Right ventricle myocardium superior (tissue), 1 donor: ENCODE measurements at places on chromosomes 2 and 18. TPM values are rescaled to one million over a fixed set of nuclear protein-coding genes. Genes with fewer than 3 reads are reported as not detected.
A peak's percentile ranks its signal among the peaks of the same experiment; 100 is the strongest.

Gene SERPINB3
- total RNA-seq = not detected

Gene EPAS1
- total RNA-seq = 200 TPM

Gene LRP1B
- 0.08 TPM for total RNA-seq

Gene SP9
- total RNA-seq = not detected

Gene CPLX4
- not detected for total RNA-seq

Gene BUB1
- 0.65 TPM for total RNA-seq

Gene GAREM2
- 1.3 TPM for total RNA-seq

Gene CLEC4F
- 0.08 TPM for total RNA-seq

Gene SOWAHC
- total RNA-seq = 2.7 TPM

Gene RGPD3
- 0.08 TPM for total RNA-seq

Gene FLACC1
- total RNA-seq = 8.3 TPM

DNA sequence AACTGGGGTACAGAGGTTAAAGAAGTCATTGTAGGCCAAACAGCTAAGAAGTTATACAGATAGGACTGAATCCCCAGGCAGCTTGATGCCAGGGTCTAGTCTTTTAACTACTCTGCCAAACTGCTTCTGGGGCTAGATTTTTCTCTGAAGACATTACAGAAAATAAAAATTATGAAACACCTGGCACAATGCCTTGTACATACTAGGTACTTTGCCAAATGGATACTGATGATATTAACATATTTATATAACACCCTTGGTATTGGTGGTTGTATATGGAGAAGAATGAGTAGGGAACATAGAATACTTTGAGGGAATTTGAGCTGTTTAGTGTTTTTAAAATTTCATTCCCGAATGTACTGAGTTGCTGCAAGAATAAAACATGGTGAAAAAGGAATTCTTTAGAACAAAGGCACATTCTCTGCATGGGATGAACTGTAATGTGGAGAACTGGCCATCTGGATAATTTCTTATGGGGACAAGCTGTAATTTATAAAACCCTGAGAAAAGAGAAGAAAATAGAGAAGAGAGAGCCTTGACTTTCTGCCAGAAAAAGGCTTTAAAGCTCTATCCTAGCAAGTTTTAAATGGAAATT is 210.9 kb upstream of the TMEM200C start:
- no peak for DNase-seq

DNA sequence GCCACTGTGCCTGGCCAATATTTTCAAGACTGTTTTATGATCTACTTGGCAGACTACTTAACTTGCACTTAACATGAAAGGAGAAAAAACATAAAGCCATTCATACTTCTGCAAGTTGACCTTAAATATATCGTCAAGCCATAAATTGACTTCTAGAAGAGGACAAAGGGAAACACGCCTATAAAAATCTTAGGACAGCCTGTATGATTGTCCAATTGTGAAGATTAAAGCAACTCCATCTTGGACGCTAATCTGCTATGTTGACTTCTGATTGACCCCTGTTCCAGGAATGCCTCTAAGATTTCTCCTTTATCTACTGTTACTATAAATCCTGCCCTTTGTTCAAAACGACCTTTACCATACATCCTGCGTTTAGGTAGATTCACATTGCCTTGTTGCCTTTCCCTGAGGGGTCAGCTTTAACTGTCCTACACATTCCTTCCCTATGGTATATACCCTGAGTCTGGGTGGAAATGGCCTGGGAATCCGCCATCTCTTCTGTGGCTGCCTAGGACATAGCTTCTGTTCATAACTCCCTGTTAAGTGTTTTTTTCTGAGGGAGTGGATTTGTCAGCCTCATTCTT is 40.2 kb upstream of the SLC35F5 start:
- no peak for DNase-seq

- DNase-seq = no peak
Observed at GRCh38 chr18:44950685-44951195, 270.1 kb downstream of the SETBP1 start.

DNA sequence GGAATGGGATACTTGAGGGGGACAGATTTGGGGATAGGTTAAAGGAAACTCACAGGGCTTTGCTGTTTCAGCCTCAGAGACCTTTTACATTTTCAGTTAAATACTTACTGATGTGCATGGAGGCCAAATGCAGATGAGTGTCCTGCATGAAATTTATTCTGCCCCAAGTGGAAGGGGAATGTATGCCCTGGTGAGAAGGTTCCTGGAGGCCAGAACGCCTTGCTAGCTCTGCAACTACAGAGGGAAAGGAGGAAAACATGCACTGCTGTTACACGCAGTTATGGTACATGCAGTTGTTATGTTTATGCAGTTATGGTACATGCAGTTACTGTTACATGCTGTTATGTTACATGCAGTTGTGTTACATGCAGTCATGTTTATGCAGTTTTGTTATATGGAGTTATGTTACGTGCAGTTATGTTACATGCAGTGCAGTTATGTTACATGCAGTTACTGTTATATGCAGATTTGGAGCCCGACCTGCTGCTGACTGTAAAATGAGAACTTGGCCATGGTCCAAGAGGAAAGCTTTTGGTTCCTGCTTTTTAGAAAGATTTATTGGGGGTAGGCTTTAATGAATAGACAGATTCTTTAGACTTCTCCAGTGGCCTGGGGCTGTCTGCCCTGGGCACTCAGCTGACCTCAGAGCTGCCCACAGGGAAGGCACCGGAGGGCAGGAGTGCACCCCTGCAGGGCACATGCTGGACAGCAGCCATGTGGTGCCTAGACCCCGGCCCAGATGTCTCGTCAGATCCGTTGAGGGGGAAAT is 84.1 kb downstream of the LDLRAD4 start:
- no peak for DNase-seq

DNA sequence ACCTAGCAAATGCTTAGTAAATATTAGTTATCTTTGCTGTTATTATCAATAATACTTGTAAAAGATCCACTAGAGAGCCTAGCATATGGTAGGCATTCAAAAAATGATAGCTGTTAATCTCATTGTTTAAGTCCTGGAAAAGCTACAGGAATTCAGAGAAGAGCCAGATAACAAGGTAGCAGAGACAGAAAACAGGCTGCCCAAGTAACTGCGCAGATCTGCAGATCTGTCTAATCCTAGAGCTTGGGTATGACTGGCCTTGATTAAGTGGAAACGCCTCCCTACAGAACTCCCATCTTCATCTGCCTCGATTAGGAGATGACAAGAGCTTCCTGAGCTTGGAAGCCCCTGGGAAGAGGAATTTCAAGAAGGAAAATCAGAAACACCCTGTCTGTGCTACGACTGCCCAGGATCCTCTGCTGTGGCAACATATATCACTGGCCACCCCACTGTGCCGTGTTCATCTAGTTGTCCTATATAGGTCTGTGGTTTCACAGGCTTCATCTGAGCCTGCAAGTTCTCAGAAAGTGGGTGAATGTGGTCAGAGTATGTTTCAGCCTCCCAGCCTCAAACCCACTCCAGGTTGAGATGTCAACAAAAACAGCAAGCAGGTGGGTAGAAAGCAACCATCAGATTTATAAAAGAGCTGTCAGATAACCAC is 151.5 kb upstream of the PKDCC start:
- DNase-seq = no peak

GRCh38 chr2:18957909-18958308 is 368.5 kb upstream of the NT5C1B start:
- no peak for DNase-seq

DNA sequence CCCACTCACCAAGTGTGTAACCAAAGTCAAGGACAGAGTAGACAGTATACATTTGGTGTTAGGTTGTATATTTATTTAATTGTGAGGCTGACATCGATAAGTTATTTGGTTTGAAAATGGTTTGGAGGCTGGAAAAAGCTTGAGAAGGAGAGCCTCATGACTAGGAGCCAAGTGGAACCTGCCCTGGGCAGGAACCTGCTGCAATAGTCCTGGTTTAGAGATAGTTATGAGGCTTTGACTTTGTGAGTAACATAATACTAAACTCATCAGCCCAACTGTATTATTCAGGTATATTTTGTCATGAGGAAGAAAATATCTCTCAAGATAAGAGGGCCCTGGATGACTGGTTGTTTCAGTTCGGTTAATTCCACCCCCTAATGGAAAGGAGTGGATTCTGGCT is 234.3 kb upstream of the CYRIA start:
- DNase-seq = no peak

GRCh38 chr2:240993446-240994170 is 4.8 kb upstream of the SNED1 start:
- no peak for DNase-seq

- DNase-seq = no peak
Observed at GRCh38 chr2:218478544-218478943, 59.6 kb downstream of the VIL1 start.

DNA sequence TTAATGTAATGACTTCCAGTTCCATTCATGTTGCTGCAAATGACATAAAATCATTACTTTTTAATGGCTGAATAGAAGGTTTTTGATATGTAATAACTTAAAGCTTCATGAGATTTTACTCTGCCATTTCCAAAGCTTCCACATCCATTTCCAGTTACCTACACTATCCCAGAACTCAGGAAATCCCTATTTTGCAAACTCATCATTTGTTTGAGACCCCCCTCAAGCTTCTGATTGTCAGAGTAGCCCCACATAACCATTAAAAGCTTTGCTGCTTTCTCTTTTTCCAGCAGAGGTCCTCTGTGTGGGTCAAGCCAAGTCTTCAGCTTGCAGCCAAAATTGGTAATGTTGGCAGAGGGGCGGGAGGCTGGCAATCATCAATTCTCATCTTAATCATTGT is 50.6 kb upstream of the IL1R1 start:
- no peak for DNase-seq

DNA sequence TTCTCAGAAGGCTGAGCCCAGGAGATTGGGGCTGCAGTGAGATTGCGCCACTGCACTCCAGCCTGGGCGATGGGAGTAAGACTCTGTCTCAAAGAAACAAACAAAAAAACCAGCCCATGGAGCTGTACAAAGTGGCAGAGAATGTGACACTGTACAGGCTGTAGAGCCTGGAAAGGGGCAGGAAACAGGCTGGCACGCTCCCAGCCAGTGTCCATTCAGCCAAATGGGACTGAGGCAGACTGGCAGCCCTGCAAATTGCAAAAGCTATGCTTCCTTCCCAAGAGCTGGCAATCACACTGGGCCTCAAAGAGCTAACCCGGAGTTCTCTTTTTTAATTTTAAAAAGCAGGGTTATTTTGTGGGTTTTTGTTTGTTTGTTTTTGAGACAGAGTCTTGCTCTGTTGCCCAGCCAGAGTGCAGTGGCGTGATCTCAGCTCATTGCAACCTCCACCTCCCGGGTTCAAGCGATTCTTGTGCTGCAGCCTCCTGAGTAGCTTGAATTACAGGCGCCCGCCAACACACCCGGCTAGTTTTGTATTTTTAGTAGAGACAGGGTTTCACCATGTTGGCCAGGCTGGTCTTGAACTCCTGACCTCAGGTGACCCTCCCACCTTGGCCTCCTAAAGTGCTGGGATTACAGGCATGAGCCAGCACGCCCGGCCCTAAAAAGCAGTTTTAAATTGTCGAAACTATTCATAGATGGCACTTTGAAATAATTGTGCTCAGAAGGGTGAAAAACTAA is 42.8 kb downstream of the SCRN3 start:
- DNase-seq = peak; percentile 82

DNA sequence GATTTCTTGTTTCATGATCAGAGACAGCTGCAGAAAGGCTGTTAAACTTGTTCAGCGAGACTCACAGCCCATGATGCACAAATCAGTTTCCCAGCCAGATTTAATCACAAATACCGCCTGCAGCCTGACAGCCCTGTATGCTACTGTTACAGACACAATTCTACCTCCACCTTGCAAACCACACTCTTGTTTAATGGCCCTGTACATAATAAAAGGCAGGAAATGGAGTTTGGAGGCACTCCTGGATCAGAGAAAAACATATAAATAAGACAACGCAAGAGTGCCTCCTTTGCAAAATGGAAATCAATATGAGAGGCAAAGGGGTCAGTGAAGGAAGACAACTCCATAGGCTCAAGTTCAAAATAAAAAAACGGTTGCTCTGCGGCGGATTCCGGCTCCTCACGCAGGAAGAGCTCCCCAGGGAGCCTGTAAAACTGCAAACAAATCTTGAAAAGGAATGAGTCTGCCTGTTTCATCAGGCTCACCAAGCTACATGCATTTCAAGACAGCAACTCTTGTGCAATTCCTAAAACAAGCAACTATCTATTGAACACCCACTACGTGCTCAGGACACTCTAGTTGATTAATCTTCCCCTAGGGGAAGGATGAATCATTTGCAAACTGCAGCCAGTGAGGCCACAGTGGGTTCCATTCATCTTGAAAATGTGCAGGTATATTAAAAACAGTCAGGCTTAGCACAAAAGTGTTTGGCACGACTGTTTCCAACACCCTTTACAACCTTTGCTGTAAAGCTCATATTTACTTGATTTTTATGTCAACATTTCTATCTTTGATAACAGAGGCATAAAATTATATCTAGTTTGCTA is 37.5 kb downstream of the TBC1D8 start:
- no peak for DNase-seq

DNA sequence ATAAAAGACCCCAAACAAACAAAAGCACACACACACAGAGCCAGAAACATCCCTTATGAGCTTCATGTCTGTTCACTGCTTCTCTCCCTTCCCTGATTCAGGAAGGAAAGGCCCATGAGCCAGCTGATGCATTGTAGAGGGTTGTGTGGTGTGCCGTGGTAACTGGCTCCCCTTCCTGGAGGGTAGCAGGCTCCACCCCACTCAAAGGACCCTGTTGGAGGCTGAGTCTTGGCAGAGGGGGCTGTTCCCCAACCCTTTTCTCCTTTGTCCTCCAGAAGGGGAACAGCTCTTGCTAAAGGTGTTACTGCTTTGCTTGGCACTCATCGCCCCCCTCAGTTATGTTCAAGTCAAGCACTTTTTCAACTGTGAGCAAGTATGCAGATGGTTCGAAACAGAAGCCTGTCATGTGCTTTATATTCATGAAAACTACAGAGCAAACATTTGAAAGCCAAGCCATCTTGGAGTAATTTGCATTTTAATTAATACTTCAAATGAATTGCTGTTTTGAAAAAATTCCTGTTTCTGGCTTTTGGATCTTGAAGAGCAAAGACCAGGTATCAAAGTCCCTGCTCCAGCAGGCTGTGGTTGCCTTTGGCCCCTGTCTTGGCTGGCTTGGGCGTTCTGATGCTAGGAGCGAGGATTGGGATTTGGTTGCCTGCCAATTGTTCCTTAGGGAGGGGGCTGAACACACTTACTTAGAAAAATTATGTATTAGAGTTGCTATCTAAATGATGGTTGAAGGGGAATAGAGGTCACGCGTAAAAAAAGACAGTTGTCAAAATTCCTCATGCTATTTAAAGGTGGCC is 267.8 kb downstream of the TSN start:
- DNase-seq = no peak

- no peak for DNase-seq
Observed at GRCh38 chr2:235394278-235394828, 99.5 kb upstream of the AGAP1 start.
